G401 (cell line): ENCODE measurements at places on chromosomes 1 and 21. TPM values are rescaled to one million over a fixed set of nuclear protein-coding genes. Genes with fewer than 3 reads are reported as not detected.

The LCE2C gene
- total RNA-seq: not detected in 2 replicates

The MYOC gene
- 84.2 and 106 TPM in 2 replicates for total RNA-seq

The VASH2 gene
- 0.68 and 1.1 TPM in 2 replicates for total RNA-seq

The RAVER2 gene
- 20.5 and 21.2 TPM in 2 replicates for total RNA-seq

The GUCA2B gene
- total RNA-seq: not detected in 2 replicates

The RRP1B gene
- total RNA-seq: 34.0 and 40.5 TPM in 2 replicates

The RPE65 gene
- not detected in 2 replicates for total RNA-seq

The KRTAP12-2 gene
- not detected in 2 replicates for total RNA-seq

The RIPPLY3 gene
- not detected in 2 replicates for total RNA-seq

The SORT1 gene
- 15.1 and 17.7 TPM in 2 replicates for total RNA-seq

The NHLH2 gene
- total RNA-seq: not detected in 2 replicates

The AMY2A gene
- not detected in 2 replicates for total RNA-seq

The IGSF9 gene
- not detected in 2 replicates for total RNA-seq

The A3GALT2 gene
- total RNA-seq: not detected in 2 replicates

The CTH gene
- total RNA-seq: 3.0 and 9.7 TPM in 2 replicates

The LRRC3 gene
- 0.55 and 2.3 TPM in 2 replicates for total RNA-seq

The KRTAP13-2 gene
- total RNA-seq: not detected in 2 replicates

The SPAG17 gene
- total RNA-seq: 11.0 and 11.2 TPM in 2 replicates

The RHOU gene
- total RNA-seq: 0.54 and 1.8 TPM in 2 replicates

The CFHR4 gene
- not detected in 2 replicates for total RNA-seq

The C1orf94 gene
- not detected in 2 replicates for total RNA-seq
